ENCODE measurements at places on chromosomes 3 and 15.

- DNase-seq, result no peak
Observed at GRCh38 chr15:88257311-88258092, 963 bp upstream of the NTRK3 start.

DNA sequence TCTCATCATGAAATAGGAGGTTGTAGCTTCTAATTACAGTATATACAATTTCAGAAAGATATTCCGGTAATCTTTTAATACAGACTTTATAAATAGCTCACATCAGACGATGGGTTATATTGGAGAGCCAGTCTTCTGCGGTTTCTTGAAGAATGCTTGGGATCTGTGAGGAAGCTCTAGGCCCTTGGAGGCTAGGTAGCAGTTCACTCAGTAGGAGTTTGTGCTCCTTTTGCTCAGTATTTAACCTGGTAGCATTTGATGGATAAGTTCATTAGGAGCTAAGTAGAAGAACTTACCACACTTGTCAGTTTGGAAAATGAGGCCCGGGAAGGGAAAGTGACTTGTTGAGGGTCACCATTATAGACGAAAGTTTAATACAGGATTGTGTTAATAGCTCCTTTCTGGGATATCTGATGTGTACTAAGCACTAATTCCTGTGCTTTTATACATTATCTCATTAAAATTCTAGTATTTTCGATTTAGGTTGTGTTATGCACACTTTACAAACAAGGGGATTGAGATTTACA lies 2.8 kb downstream of the FNDC3B start:
- no peak for DNase-seq

DNA sequence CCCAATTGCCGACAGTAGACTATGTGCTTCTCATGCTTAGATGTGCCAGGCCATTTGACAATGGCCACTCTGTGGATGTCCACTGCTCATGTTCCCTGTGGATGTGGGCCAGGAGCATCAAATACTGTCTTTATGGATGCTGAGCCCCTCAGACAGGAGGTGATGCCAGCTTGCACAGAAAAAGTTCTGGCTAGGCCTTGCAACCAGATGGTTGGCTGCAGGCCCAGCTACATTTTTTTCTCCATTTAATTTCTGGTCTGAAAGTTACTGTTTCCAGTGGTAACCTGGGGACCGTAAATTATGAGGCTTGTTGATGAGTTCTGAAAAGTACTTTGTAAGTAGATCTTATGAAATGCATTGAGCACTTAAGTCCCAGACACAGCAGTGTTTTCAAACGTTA lies 228.5 kb downstream of the CHL1 start:
- no peak for DNase-seq

DNA sequence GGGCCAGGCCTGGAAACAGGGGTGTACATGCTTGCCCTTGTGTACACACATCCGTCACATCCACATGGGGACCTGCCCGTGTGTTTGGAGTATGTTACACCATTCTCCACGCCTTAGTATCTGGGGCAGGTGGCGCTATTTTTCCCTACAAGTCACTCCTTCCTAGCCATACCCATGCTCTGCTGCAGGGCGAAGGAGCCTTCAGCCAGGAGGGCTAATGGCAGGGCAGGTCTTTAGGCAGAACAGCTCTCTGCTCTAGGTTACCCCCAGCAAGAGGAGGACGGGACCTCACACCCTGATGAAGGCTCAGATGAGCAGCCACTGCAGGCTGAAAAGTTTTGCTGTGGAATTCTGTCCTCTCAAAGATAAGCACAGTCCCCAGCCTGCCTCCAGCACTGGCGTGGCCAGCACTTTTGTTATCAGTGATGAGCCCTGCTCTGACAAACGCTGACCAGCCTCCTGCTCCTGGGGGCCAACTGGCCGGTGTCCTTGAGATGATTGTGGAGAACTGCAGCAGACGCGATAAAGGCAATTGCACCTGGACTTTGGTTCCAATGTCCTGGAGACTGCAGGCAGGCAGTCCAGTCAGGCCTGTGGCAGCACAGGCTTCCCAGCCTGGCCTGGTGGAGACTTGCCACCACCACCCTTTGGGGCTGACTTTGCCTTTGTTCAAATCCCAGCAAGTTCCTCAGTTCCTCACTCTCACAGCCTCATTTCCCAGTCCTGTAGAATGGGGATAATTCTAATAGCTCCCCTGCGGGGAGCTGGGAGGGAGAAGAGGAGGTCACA lies 19.8 kb upstream of the PIGZ start:
- peak; percentile 60 for DNase-seq

- DNase-seq, result no peak
Observed at GRCh38 chr3:195093731-195094130, 177.2 kb downstream of the XXYLT1 start.

GRCh38 chr15:40070166-40070557 lies 31.2 kb upstream of the SRP14 start:
- no peak for DNase-seq

- no peak for DNase-seq
Observed at GRCh38 chr3:85387913-85388505, 429.2 kb downstream of the CADM2 start.

GRCh38 chr15:52185151-52185561 lies 6.0 kb downstream of the GNB5 start:
- DNase-seq, result no peak

DNA sequence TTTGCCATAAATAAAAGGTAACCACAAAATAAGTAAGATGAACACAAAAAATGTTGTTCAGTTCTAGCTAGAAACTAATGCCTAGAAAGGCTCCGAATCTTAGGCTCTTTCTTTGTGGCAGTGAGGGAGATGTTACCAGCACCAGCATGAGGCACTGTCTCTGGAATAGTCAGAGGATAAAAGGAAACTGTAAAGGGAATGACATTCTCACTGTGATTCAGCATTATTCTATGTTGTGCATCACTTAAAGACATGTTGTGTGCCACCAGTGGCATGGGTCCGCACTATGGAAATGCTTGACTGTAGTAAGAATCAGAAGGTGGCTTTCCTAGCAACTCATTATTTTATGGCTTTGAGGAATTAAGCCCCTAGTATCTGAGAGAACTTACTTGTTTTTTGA lies 70.8 kb downstream of the SEC22A start:
- DNase-seq, result no peak

DNA sequence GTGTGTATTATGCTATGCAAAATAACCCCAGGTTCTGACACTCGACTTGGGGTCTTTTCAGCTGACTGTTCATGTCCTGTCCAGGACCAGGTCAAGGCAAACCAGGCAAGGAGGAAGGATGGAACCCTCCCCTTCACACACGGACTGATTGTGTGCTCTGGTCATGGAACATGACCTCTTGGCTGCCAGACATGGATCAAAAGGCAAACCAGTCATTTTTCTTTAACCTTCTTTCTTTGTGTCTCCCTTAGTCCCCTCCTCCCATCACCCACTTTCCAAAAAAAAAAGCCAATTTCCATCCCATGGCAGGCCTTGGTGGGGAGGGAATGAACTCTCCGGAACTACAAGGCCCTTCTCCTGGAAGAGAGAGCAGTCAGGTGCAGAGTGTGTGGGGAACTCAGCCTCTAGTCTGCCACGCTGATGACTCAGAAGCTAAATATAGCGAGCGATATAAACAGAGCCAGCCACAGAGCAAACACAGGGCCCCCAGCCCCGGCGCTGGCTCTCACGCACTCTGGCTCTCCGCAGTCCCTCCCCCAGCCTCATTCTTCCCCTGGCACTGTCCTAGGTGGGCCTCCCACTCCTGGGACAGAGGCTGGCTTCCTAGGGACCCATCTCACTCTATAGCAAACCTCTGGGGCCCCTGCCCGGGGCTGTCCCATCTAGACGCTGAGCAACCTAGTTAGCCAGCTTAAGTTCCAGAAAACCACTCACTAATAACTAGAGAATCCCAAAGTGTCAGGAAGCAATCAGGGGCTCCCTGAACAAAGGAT lies 10.0 kb downstream of the BMF start:
- peak; percentile 88 for DNase-seq

GRCh38 chr3:114880078-114880477 lies 267.0 kb downstream of the ZBTB20 start:
- no peak for DNase-seq

GRCh38 chr3:118505784-118506183 lies 528.9 kb downstream of the IGSF11 start:
- no peak for DNase-seq

GRCh38 chr3:108822123-108822897 lies at the start of gene TRAT1:
Gene TRAT1 (plus strand): TSS chr3:108822786. CDS start chr3:108822928, 142 bp downstream.
- DNase-seq, result no peak

GRCh38 chr15:82653483-82654168 lies 6.5 kb upstream of the CPEB1 start:
- no peak for DNase-seq

GRCh38 chr15:89171136-89172072 lies 50.0 kb downstream of the RLBP1 start:
- DNase-seq, result no peak

GRCh38 chr3:13020159-13020750 lies 53.0 kb downstream of the IQSEC1 start:
- DNase-seq, result peak; percentile 31

DNA sequence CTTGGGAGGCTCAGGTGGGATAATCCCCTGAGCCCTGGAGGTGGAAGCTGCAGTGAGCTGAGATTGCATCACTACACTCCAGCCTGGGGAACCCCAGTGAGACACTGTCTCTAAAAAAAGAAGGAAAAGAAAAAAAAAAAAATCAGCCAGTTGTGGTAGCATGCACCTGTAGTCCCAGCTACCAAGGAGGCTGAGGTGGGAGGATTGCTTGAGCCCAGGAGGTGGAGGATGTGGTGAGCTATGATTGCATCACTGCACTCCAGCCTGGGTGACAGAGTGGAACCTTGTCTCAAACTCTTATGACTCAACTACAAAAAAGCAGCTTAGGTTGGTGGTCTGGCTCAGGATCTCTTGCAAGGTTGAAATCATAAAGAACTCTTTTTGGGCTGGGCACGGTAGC lies 19.3 kb upstream of the GPX1 start:
- no peak for DNase-seq

- DNase-seq, result no peak
Observed at GRCh38 chr15:80976851-80977250, 12.8 kb downstream of the MESD start.

DNA sequence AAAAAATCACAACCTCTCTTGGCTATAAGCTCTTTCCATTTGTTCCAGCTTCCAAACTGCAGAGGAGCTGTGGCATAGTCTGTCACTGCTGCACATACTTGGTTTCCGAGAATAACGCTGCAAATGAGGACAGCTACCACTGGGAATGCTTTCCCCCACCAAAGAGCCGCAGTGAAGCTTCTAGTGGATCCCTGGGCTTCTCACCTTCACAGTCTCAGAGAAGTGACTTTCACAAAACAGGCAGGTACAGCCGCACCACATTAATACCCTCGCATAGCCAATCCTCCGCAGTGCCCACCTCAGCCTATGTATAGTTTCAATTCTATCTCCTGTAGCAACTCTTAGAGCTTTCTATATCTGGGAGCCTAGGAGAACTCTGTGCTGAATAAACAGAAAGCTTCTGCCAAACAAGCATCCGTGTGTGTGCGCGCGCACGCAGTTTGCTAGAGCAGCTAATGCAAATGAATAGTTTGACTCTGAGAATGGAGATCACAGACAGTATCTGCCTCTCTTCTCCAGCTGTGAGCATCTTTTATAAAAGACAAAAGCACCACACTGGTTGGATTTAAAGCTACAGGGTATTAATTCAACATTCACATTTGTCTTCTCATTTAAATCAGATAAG lies 81.9 kb upstream of the PLXND1 start:
- peak; percentile 81 for DNase-seq

DNA sequence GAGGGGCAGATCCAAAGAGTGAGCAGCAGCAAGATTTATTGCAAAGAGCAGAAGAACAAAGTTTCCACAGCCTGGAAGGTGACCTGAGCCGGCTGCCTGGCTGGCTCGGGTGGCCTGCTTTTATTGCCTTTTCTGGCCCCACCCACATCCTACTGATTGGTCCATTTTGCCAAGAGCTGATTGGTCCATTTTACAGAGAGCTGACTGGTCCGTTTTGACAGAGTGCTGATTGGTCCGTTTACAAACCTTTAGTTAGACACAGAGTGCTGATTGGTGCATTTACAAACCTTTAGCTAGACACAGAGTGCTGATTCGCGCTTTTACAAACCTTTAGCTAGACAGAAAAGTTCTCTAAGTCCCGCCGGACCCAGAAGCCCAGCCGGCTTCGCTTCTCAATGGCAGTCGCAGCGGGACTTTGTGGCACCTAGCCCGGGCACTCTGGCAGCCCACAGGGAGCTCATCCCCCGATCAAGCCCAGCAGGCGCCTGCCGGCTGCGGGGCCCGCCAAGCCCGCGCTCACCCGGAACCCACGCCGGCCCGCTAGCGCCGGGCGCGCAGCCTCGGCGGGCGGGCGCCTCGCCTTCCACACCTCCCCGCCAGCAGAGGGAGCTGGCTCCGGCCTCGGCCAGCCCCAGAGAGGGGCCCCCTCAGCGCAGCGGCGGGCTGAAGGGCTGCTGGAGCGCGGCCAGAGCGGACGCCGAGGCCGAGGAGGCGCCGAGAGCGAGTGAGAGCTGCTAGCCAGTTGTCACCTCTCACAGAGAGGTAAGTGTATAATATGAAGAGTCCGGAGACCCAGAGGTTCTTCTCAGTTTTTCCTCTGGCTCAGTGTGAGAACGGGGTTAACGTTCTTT lies 339.2 kb downstream of the CHL1 start:
- no peak for DNase-seq

DNA sequence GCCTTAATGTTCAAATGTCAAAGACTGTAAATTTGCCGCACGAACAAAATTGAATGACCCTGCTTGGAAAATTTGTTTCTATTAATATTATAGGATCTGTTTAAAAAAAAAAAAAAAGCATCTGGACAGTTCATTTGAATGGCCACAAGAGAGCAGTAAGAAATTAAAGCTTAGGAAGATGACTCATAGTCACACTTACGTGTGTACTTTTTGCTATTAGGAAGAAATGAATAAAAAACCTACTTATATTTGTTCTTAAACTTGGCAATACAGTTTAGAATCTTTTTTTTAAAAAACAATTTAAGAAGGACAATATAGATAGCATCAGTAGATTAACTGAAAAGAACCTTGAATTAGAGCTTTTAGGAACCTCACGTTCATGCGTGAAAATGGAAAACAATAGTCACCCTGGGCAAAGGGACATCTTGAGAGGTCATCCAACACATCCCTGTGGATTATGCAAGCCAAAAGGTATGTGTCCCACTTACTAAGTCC lies 621.8 kb downstream of the MECOM start:
- DNase-seq, result no peak

DNA sequence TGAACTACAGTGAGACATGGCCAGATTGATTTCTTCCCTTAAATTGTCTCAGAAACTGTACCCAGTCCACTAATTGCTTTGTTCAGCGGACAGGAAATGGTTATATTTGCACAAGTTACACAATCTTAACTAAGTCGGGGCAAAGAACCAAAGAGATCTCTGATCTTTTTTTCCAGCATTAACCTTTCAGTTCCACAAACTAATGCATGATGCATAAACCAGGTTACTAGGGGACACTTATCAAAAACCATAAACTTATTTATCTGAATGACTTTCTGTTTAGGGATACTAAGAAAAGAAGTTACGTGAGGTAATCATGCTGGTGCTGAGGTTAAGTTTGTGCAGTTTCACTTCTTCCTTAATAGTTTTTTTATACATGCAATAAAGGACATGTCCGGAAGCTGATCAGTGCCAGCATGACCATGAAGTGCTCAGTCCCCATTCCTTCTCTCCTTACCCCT lies 22.4 kb downstream of the FNDC3B start:
- no peak for DNase-seq

Data from cardiac septum (tissue), 1 donor.